ENCODE measurements at places on chromosomes 1 and 21.

GRCh38 chr1:110262296-110262695, 52.2 kb downstream of the KCNC4 start:
- no peak for DNase-seq

DNA sequence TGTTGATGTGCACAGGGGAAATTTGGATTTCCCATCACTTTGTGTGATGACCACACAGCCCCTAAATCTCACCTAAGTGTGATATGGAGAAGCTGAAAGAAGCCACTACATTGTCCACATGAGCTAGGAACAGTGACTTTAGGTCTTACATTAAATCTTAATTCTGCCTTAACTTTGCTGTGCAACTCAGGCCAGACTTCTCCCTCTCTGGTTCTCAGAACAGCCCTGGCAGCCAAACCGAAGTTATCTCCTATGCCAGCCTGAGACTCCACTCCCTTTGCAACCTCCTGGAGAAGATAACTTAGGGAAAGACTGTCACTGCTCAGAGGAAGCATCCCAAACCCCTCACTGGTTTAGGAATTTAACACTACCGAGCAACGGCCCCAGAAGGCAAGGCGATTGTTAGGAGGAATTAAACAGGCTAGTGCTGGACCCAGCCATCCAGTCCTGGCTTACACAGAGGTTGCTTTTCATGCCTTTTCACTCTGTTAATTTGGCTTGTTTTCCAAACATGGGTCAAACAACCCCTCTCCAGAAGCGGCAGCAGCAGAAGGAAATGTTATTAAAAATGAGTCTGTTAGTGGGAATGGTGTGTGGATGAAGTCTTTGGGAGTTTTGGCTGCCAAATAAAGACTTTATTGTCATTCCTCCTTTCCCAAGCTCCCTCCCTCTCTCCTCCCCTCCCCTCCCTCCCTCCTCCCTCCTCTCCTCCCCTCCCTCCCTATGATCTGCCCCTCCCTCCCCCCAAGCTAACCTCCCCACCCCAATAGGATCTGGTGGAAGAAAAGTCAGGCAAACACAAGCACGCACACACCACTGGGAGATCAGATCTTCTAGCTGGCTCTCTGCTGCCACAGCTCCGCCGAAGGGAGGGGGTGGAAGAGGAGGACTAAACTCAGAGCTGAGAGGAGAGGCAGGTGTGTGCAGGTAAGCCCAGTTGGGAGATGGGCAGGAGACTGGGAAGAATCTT, at the start of gene PRELP:
Gene PRELP (plus strand): TSS at position 795 of the 970 bp plus-strand sequence. CDS start 7,379 bp downstream, outside the sequence.
- DNase-seq = peak; percentile 29

DNA sequence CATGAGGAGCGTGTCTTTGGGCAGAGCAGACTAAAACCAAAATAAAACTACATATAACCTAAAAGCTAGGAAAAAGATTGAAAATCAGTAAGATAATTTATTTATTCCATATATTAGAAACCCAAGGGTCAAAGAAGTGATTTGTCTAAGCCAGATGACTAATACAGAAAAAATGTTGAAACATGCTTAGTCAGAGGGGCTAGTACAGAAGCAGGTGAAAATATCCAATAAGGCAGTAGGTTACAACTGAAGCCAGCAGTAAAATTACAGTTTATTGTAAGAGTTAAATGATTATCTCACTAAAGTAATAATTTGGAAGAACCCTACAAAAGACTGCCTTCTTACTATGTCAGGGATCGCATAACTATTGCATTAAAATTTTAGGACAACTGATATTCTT, 1190.9 kb upstream of the PRMT6 start:
- DNase-seq = no peak

- no peak for DNase-seq
Observed at GRCh38 chr1:180791806-180792205, 120.9 kb upstream of the KIAA1614 start.

GRCh38 chr1:233512538-233512937, 101.4 kb upstream of the KCNK1 start:
- DNase-seq = no peak

- no peak for DNase-seq
Observed at GRCh38 chr1:180953291-180954004, 40.8 kb downstream of the KIAA1614 start.

DNA sequence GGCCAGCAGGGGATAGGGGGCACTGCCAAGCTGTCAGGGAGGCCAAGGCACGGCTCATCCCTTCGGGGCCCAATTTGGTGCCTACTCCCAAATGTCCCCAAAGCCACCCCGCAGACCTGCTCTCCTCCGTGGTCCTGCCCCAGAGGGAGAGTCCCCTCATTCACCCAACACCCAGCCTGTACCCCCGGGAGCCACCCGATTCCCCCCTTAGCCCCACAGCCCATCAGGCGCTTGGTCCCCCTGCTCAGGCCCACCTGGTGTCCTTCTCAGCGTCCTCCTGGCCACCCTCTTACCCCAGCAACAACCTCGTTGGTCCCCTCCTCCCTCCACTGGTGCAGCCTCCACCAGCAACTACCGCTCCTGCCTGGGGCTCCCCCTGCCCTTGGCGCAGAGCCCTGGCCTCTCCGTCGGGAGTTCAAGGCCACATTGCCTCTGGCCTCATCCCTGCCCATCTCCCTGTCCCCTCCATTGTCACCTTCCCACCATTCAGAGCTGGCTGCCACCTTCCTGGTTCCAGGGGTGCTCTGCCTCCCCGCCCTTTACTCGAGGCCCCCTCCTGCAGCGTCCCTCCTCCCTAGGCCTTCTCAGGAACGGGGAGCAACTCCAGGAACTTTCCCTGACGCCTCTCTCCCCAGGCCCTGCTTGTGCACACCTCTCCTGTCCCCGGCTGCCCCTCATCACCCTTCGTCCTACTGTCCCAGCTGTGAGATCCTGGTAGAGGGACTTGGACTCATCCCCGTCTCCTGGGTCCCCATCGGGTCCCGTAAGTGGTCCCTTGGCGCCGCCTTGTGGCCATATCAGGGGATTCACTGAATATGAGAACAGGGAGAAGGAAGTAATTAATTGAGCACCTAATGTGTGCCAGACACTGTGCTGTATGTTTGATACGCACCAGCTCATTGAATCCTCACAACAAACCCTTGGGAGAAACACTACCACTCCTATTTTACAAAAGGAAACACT, 73.9 kb downstream of the RAP1GAP start:
- peak; percentile 64 for DNase-seq

- DNase-seq = no peak
Observed at GRCh38 chr1:245788269-245788668, 633.5 kb downstream of the KIF26B start.

- no peak for DNase-seq
Observed at GRCh38 chr21:27525780-27526179, 558.9 kb upstream of the ADAMTS5 start.

DNA sequence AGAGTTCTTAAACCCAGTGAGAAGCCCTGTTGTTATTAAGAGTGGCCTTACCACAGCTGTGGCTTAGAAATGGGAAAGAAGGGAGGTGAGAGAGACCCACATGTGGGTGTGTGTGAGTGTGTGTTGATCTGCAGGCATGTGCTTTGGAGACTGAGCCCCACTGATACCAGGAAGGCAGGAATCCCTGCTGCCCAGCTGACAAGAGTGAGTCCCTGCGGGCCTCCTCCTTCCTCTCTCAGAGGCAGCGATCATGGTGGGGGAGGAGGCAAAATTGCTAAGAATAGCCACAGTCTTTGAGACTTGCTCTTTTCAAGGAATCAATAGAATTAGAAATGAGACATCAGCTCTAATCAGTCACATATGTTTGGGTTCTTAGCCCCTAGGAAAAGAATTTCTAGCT, 87.0 kb upstream of the WARS2 start:
- DNase-seq = no peak

GRCh38 chr21:25911730-25912401, 177.1 kb downstream of the GABPA start:
- DNase-seq = no peak

DNA sequence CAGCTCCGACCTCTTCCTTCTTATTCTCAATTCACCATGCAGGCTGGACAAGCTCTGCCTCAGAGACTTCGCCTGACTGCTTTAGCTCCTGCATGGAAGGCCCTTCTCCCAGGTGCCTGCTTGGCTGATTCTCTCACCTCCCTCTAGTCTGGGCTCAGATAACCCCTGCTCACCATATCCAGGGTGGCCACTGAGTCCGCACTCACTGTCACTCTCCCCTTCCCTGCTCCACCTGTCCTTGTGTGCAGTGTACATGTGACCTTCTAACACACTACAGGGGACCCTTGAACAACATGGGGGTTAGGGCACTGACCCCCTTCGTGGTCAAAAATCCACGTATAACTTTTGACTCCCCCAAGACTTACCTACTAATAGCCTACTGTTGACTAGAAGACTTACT, 14.4 kb upstream of the GALNT2 start:
- DNase-seq = no peak

DNA sequence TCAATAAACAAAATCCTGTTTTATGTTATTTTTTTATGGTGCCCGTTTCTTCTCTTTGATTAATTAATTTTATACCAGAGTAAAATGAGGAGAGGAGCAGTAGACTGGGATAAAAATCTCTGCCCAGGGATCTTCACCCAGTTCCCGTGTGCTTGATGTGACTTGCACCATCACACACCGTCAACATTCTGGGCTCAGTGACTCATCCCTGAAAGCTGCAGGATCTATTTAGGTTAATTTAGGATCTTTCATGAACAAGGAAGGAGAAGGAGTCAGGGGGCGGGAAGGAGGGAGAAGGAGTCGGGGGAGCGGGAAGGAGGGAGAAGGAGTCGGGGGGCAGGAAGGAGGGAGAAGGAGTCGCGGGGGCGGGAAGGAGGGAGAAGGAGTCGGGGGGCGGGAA, 182.4 kb downstream of the SMYD3 start:
- no peak for DNase-seq

- DNase-seq = peak; percentile 66
Observed at GRCh38 chr1:106659490-106660244, 396.8 kb upstream of the PRMT6 start.

- DNase-seq = peak; percentile 75
Observed at GRCh38 chr1:204763773-204764427, 78.4 kb upstream of the LRRN2 start.

- DNase-seq = no peak
Observed at GRCh38 chr1:230976825-230977747, 1.6 kb downstream of the TTC13 start.

DNA sequence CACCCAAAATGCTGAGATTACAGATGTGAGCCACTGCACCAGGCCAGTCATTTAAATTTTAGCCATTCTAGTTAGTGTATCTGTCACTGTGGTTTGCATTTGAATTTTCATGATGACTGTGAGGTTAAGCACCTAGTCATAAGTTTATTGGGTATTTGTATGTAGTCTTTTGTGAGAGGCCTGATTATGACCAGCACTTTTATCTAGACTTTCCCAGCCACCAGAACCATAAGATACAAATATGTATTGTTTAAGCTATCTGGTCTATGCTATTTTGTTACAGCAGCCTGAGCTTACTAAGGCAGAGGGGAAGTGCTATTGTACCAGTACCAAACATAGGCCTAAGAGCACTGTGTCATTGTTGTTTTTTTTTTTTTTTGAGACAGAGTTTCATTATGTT, 19.9 kb upstream of the DNAJC6 start:
- DNase-seq = no peak

GRCh38 chr21:18819507-18819906, 415.9 kb upstream of the TMPRSS15 start:
- no peak for DNase-seq

GRCh38 chr1:95118067-95118499, 928 bp downstream of the TLCD4 start:
- DNase-seq = no peak

- DNase-seq = no peak
Observed at GRCh38 chr1:150973836-150974579, 627 bp downstream of the CERS2 start.

- no peak for DNase-seq
Observed at GRCh38 chr1:84855691-84856630, 37.0 kb downstream of the LPAR3 start.

DNA sequence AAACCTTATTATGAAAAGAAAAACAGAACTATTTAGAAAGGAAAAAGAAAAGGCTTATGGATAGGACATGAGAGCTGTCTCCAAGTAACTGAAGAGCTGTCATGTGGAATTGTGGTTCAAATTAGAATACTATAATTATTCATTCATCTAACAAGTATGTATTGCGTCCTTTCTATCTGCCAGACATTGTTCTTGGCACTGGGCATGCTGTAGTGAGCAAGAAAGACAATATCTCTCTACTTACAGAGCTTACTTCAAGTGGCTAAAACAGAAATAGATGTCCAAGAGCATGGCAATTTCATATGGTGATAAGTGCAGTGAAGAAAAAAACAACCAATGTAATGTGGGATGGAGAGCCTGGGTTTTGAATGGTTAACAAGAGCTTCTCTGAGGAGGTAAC, 413.0 kb downstream of the DPYD start:
- DNase-seq = no peak

GRCh38 chr1:242554577-242554976, 30.1 kb upstream of the PLD5 start:
- no peak for DNase-seq

GRCh38 chr1:174743654-174744561, 255.8 kb upstream of the CACYBP start:
- DNase-seq = no peak

DNA sequence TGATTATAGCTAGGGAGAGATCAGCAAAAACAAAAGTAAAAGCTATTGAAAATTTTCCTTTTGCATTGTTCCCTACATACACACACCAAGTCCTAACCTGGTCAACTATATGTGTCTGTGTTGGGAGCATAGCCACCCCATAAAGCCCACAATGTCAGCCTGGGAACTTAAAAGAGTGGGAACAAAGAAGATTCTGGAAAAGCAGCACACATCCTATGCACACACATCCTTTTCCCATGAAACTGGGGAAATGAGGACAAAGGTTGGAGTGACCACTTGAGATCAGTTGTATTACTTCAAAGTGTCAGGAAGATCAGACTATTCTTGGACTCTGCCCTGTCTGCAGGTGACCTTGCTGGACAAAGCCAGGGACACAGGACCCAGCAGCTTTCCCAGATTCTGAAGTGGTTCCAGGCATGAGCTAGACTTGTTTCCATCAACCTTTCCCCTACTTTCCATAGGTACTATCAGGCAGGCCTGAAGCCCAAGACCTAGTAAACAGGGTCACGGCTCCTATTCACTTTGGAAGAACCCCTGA, 15.9 kb downstream of the TXNIP start:
- DNase-seq = peak; percentile 2

DNA sequence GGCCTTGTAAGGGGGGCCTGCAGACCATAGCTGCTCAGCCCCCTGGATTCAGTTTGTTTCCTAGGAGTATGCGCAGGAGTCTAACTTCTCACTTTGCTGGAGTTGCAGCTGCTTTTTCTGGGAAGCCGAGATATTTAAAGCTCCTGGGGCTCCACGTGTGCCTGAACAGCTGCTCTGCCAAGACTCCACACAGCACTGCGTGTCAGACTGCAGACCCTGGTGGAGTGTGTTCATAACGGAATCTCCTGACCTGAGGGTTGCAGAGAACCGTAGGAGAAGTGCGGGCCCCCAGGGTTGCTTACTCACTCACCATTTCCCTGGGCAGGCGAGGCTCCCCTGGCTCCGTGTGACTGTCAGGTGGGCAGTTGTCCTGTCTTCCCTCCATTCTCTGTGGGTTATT, 474.3 kb upstream of the TMPRSS15 start:
- no peak for DNase-seq

DNA sequence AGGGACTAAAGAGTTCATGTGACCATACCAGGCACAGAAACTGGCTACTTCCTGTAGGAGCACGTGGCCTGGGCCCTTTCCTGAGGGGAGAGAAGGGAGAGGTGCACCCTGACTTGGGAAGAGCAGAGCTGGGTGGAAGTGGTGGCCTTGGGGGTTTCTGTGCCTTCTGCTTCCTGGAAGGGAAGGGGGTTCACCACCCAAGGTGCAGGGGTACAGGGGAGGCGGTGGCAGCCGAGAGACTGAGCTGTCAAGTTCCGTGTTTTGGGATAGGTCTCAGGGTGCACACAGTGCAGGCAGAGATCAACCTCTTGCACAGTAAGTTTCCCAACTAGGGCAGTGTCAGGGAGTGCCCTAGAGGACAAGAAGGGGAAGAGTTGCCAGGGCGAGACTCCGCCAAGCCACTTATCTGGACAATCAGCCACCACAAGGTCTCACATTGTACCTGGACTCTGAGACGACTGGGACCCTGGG, 10.1 kb downstream of the HECTD3 start:
- DNase-seq = no peak
